ENCODE measurements at places on chromosomes 3 and 15.

DNA sequence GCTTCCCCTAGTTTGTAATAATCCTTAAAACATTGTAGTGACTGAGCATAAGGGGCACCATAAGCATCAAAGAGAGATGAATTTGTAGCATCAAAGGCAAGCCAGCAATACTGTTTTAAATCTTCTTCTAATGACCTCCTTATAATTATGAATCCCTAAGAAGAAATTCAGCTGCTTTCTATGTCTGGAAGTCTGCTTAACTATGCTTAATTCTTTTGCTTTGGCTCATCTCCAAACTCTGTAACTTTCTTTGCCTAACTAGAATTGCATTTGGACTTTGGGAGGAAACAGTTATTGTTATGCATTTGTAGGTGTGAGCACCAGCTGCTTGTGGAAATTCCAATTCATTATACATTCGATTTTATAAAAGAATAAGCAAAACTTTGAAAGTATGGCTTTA lies 117.7 kb upstream of the SPATA16 start:
- H3K27ac ChIP-seq, result no peak overlapping the region
- H3K4me3 ChIP-seq, result no peak overlapping the region
- no peaks in the 10 kb centered on the region for H3K4me1 ChIP-seq
- no peak for DNase-seq

GRCh38 chr3:47428662-47429061 lies 47.1 kb downstream of the SCAP start:
- H3K36me3 ChIP-seq, result peaks cover 77% of the 10 kb centered on the region
- no peak for DNase-seq
- peaks cover 3% of the 10 kb centered on the region for H3K4me1 ChIP-seq
- H3K27me3 ChIP-seq, result no peaks in the 10 kb centered on the region
- no peak overlapping the region for H3K27ac ChIP-seq

GRCh38 chr15:101528108-101528916 lies 38.8 kb upstream of the PCSK6 start:
- H3K27me3 ChIP-seq, result peaks cover 5% of the 10 kb centered on the region
- H3K4me1 ChIP-seq, result peaks cover 10% of the 10 kb centered on the region
- H3K4me3 ChIP-seq, result no peak overlapping the region

- no peak overlapping the region for H3K4me3 ChIP-seq
- H3K4me1 ChIP-seq, result peaks cover 59% of the 10 kb centered on the region
- H3K36me3 ChIP-seq, result no peaks in the 10 kb centered on the region
These were observed 69.8 kb downstream of the CD200R1L start for GRCh38 chr3:112776836-112777235.

- H3K27ac ChIP-seq, result no peak overlapping the region
- no peaks in the 10 kb centered on the region for H3K4me1 ChIP-seq
- H3K4me3 ChIP-seq, result no peak overlapping the region
- no peaks in the 10 kb centered on the region for H3K36me3 ChIP-seq
These were observed 90.4 kb downstream of the SUCLG2 start for GRCh38 chr3:67564008-67564407.
